ENCODE measurements at places on chromosomes 4 and X. TPM values are rescaled to one million over a fixed set of nuclear protein-coding genes. Genes with fewer than 3 reads are reported as not detected.

HSFX2 gene
- total RNA-seq = not detected

UCHL1 gene
- total RNA-seq = 247 TPM

GK2 gene
- total RNA-seq = not detected

OPRPN gene
- not detected for total RNA-seq

RPS6KA6 gene
- 7.2 TPM for total RNA-seq

DDX3X gene
- total RNA-seq = 218 TPM

RIBC1 gene
- total RNA-seq = not detected

UGT2B17 gene
- total RNA-seq = not detected

SH3TC1 gene
- total RNA-seq = 6.4 TPM

GPR82 gene
- 0.16 TPM for total RNA-seq

APEX2 gene
- total RNA-seq = 3.9 TPM

DNA sequence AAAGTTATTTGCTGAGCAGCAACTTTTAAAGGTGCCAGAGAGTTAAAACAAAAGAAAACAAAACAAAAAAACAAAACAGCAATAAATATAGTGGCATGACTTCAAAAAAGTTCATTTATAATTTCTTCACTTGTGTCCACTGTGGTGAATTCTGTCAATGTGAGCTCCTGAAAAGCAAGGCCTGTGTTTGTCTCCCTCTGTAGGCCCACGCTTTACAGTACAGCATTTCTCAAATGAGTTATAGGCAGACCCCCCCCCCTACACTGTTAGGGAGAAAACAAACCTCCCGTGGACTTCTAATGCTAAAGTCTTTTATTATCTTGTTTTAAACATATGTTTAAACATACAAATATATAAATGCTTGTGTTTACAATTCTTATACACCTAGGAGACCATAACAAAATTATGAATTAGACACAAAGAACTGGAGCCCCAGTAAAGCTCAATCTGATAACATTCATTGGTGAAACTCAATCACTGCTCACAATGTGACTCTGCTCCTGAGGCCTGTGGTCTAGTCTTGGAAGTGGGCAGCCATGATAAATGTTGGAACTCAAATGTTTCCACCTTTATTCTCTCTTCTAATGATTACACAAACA, 47.0 kb upstream of the SCOC start:
- DNase-seq = no peak

- DNase-seq = no peak
Measured at GRCh38 chr4:105631818-105632400, 76.6 kb downstream of the INTS12 start.

GRCh38 chr4:3268395-3269104, 19.6 kb downstream of the MSANTD1 start:
- peak; percentile 60 for DNase-seq

DNA sequence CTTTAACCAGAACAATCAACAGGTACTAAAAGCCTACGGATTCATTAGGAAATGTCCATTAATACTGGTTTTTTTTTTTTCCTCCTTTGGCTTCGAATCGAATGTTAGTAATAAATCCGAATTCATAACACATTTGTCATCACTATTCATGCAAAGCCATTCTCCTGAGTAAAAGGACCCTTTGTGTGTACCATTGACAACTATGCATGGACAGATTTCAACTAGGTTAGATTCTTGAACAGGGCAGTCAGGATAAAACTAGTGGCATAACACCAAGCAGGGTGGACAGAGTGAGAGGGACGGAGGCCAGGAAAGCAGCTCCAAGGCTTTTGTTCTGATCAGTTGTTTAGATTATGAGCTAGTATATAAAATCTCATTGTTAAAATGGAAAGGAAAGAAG, 1722.0 kb upstream of the TENM3 start:
- no peak for DNase-seq

- DNase-seq = no peak
Measured at GRCh38 chrX:16633754-16634153, 16.2 kb upstream of the S100G start.

DNA sequence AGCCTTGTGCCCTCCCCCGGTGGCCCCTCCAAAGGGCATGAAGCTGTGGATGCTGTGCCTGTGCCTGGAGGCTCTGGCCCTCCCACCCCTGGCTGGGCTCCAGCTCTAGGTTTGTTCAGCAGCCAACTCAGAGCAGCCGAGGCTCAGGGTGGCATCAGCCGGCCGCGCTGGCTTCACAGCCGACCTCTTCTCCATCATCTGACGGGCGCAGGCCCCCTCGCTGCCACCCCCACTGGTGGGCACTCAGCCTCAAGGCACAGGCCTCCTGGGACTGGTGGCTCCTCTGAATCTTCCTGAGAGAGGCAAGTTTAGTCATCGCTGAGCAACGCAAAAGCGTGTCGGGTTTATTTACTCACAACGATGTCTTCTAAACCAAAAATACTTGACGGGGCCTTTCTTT, 46.0 kb downstream of the PCGF3 start:
- DNase-seq = no peak

DNA sequence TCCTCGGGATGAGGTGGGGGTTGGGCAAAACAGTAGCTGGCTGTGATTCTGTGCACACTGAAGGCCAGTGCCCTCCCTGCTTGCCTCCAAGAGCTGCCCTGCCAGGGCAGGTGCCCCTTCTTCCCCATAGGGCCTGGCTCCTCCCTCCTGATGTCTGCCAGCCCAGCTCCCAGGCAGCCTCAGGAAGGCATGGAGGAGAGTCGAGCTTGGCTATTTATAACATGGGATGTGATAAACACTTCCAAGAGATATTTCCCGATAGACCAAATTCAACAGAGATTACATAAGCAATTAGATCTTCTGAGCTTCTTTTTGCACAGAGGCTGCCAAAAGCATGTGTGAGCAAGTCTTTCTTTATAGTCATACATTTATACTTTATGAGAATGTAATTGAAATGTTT, 45.3 kb upstream of the PJA1 start:
- no peak for DNase-seq

- no peak for DNase-seq
Measured at GRCh38 chr4:20403290-20403689, 151.6 kb downstream of the SLIT2 start.

DNA sequence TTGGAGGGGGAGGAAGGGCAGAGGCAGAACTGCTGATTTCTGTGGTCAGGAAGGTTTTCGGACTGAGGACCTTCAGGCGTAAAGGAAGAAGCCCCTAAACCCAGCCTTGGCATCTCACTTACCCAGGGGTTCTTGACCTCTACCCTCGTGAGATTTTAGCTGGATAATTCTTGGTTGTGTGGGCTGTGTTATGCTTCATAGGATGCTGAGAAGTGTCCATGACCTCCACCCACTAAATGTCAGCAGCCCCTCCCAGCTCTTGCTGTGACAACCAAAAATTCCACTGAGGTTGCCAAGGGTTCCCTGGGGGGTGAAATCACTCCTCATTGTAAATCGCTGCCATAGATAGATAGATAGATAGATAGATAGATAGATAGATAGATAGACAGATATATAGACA, 5.8 kb upstream of the CRLF2 start:
- DNase-seq = no peak

- no peak for DNase-seq
Measured at GRCh38 chr4:106690487-106690886, 321.9 kb upstream of the GIMD1 start.

DNA sequence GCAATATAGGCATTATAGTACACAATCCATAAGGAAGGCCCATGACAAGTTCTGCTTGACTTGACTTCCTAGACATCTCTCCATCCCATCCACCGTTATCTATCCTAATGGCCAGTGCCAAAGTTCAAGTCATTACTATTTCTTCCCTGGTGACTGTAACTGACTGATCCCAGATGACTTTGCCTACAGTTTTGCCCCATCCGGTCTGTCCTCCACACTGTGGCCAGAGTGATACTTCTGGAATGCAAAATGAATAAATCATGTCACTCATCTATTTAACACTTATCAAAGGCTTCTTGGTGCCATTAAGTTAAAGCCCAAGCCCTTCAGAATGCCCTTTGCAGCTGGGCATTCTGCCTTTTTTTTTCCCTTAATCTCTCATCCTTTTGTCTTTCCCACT, 130.8 kb downstream of the PPARGC1A start:
- DNase-seq = no peak

DNA sequence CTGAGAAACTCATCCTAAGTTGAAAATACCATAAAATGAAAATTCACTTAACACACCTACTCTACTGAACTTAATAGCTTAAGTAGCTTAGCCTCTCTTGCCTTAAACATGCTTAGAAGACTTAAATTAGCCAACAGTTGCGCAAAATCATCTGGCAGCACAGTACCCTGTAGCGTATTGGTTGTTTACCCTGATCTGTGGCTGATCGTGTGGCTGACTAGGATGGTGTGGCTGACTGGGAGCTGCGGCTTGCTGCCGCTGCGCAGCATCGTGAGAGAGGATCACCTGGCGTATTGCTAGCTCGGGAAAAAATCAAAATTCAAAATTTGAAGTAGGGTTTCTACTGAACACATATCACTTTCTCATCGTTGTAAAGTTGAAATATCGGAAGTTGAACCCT, 6.3 kb downstream of the RUFY3 start:
- no peak for DNase-seq

- DNase-seq = no peak
Measured at GRCh38 chr4:508675-509638, 9.9 kb downstream of the PIGG start.

- DNase-seq = peak; percentile 51
Measured at GRCh38 chrX:68833448-68833805, 4.6 kb downstream of the EFNB1 start.

DNA sequence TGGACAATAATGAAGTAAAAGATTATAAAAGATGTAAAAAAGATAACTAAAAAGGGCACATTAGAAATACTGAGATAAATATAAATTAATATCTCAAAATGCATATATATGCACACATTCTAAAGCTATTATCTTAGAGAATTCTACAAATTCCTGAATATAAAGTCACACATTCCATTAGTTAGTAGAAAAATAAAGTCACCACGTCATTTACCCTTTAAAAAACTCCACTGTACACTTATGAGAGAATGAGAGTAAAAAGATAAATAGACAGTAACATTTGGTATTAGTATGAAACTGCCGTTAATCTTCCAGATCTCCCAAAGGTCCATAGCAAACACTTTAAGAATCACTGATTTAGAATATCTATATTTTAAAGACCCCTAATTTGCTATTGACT, 67.2 kb upstream of the IL15 start:
- no peak for DNase-seq

GRCh38 chrX:101452056-101452455, 33.2 kb upstream of the ARMCX4 start:
- DNase-seq = no peak

GRCh38 chrX:46837558-46838485, 979 bp downstream of the RP2 start:
- DNase-seq = no peak
